Left cardiac atrium (tissue), 4 donors: ENCODE measurements at places on chromosomes 6 and 20. TPM values are rescaled to one million over a fixed set of nuclear protein-coding genes. Genes with fewer than 3 reads are reported as not detected.

The HM13 gene
- 88.9 TPM for total RNA-seq

The ADGRF5 gene
- total RNA-seq: 37.4 TPM

The NMBR gene
- total RNA-seq: not detected

The HTR1E gene
- total RNA-seq: not detected

The EDEM2 gene
- total RNA-seq: 16.6 TPM

The MDFI gene
- 9.2 TPM for total RNA-seq

The CCDC170 gene
- total RNA-seq: 1.4 TPM

The TAAR2 gene
- total RNA-seq: not detected

The NOTCH4 gene
- total RNA-seq: 22.4 TPM

The TUBB2B gene
- 2.2 TPM for total RNA-seq

The HLA-DQB1 gene
- 15.3 TPM for total RNA-seq

The CLVS2 gene
- 0.03 TPM for total RNA-seq

The TENT5A gene
- total RNA-seq: 36.6 TPM

The F13A1 gene
- 371 TPM for total RNA-seq

The FOXQ1 gene
- total RNA-seq: not detected

The RIPOR2 gene
- 4.8 TPM for total RNA-seq

The BPIFB2 gene
- not detected for total RNA-seq

The MUC21 gene
- not detected for total RNA-seq

The HFE gene
- total RNA-seq: 6.0 TPM

The ZBTB12 gene
- 4.6 TPM for total RNA-seq

The IP6K3 gene
- total RNA-seq: 29.4 TPM

The SYNJ2 gene
- 10.2 TPM for total RNA-seq

The BPI gene
- not detected for total RNA-seq

The METTL24 gene
- total RNA-seq: 2.1 TPM

The HLA-DOA gene
- 1.8 TPM for total RNA-seq

The SSR1 gene
- 84.0 TPM for total RNA-seq

The MAS1 gene
- not detected for total RNA-seq
